ENCODE measurements at places on chromosomes 1 and 21.

DNA sequence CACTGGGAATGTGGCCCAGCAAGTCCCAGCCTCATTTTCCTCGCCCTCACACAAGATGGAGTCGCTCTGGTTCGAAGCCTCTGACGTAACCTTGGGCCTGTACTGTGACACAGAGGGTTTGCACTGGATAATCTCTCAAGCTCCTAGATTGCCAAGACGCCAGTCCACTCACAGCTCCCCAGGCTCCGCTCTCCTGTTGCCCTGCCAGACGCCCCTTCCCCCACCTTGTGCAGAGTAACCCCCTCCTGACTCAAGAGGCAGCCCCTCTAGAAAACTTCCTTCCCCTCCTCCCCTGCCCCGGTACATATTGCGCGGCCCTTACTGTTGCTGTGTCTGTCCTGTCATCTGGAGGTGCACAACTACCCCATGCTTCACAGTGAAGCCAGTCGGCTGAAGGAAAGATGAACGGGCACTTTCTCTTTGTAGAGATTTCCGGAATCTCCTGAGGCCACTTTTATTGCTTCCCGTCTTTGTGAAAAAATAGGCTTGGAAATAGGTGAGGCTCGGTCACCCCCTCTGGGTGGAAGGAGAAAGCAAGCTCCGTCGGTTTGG, 981 bp upstream of the KIAA1614 start:
- no peak for DNase-seq

DNA sequence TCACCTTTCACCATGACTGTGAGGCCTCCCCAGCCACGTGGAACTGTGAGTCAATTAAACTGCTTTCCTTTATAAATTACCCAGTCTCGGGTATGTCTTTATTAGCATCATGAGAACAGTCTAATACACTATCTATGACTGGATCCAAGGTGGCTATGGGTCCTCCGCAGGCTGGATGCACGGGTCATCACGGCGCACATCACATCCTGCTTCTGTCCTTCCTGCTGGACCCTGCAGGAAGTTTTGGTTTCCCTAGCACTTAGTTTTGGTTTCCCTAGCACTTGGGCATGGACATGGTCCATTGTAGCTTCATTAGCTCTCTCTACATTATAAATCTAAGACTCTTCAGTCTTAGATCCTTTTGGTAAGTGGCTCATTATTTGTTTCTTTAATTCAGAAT, 14.2 kb upstream of the PHC2 start:
- DNase-seq, result no peak

DNA sequence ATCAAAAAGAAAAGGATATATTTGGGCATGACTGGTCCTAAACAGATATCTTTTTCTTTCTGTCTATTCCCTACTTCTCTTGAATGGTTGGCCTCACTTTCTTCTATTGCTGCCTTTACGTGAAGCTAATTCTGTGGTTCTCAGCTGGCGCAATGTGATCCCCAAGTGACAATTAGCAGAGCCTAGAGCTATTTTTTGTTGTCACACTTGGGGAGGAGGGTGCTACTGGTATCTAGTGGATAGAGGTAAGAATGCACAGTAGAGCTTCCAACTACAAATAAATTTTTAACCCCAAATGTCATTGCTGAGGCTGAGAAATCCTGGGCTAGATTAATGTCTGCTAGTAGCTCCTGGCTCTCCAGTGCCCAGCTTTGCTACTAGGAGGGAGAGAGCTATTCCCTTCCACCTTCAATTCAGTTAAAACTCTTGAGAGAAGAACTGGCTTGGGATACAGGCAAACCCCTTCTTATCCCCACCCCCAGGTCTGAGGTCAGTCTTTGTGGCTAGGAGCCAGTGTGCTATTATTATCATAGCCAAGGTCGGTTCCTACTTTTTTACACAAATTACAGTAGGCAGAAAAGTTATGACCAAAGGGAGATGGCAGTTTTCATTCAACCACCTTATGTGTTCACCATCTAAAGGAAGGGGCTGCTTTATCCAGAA, 102.1 kb downstream of the SNX7 start:
- no peak for DNase-seq

DNA sequence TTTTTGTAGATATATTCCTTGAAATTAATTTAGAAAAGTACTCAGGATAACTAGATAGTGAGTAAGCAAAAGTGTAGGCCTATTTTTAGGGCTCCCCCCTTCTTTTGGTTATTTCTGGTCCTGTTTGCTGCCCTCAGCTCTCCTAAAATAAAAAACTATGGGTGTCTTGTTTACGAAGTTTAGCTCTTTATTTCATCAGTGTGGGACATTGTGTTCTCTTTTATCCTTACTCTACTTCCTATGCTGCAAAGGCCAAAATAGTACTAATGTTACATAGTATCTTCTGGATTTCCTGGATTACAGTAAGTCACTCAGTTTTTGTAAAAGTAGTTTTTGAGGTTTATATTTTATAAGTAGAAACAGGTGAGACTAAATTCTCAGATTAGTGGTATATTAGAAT, 15.4 kb downstream of the CEP350 start:
- DNase-seq, result no peak

DNA sequence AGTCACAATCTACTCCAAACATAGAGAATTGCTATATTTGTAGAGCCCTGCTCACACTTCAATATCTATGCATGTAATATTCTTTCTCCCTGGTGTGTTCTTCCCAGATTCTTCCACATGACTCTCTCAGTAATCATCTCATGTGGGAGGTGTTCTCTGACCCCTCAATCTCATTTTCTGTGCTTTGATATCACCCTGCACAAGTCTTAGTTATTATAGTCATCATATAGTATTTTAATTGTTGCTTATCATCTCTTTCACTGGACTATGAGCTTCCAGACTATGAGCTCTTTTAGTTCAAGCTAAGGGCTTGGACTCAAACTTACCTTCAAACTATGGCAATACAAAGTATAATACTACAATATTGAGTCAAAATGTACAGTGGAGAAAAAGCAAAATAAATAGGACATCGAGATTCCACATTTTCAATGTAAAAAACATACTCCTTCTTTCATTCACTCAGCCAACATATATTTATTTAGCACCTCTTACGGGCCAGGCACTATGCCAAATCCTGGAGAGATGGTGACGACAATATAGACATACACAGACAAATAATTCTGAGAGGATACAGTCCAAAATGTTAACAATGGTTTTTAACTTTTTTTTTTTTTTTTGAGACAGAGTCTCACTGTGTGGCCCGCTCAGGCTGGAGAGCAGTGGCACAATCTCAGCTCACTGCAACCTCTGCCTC, 12.7 kb downstream of the TESK2 start:
- no peak for DNase-seq

DNA sequence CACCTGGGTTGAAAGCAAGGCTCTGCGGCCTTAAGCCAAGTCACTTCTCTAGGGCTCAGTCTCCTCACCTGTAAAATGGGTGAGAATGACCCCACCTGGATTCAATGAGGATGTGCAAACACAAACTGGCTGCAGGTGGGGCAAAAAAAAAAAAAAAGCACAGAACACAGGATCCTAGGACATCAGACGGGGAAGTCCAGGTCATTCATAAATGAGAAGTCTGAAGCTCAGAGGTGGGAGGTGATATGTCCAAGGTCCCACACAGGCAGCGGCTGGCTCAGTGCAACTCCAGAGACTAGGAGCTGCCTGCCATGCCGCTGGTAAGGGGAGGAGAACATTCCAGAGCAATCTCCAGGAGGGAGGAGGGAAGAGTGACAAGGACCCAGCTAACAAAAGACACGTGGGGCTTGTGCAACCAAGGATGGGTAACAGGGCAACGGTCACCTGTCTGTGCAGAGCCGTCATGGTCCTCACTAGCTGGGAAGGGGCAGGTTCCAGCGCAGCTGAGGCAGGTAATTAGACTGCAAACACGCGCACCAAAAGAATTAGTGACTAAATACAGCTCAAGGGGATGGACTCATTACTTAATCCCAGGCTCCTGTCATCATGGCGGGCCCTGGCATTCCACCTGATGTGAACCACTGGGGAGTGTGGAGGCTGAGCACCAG, 19.5 kb downstream of the IFFO2 start:
- no peak for DNase-seq

DNA sequence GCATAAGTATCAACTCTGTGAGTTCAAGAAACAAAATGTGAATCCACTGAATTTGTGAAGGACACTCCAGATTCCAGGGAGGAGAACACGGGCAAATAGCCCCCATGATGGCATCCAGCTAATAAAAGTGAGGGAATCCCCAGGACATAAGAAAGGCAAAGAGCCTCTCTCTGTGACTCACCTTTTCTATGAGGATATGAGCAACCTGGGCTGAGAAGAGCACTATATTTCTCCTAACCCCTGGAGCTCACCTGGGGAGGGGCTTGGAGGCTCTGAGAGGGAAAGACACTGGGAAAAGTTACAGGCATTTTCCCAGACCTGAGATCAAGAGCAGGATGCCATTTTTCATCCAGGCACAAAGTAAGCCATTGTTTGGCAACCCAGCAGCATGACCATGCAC, 1298.8 kb downstream of the PLA2G4A start:
- no peak for DNase-seq

DNA sequence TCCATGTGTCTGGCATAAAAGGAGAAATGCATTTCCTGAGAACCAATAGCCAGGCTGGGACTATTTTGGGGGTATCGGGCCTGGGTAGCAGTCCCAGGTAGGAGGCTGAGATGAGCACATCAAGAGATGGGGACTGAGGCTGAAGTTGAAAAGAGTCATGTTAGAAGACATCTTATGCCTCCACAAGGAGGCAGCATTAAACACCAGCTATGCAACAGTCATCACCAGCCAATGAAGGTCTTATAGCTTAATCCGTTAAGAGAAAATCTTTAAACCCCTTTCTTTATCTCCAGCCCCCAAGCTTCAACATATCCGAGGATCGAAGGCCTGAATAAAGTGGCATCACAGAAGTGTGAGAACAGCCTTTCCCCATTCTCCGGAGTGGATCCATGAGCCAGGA, 640.7 kb upstream of the PTBP2 start:
- no peak for DNase-seq

- no peak for DNase-seq
Measured at GRCh38 chr1:99735852-99736251, 30.6 kb downstream of the FRRS1 start.

DNA sequence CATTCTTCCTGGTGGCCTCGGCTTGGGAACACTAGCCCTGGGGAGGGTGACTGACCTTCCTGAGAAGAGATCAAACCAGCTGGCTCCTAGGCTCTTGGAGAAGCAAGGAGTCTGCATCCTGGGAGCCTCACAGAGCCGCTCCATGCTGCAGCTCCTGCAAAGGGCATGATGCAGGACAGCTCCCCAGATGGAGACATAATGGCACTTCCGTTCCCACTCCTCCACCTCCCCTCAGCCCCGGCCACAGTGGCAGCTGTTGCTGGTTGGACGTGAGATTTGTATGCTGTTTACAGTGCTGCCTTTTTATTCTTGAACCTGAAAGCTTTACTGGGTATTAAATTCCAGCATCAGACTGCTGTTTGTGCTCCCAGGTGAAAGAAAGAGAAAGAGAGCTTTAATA, 83.7 kb upstream of the CTTNBP2NL start:
- DNase-seq, result no peak

- no peak for DNase-seq
Measured at GRCh38 chr1:57172040-57172439, 206.2 kb upstream of the C8B start.

DNA sequence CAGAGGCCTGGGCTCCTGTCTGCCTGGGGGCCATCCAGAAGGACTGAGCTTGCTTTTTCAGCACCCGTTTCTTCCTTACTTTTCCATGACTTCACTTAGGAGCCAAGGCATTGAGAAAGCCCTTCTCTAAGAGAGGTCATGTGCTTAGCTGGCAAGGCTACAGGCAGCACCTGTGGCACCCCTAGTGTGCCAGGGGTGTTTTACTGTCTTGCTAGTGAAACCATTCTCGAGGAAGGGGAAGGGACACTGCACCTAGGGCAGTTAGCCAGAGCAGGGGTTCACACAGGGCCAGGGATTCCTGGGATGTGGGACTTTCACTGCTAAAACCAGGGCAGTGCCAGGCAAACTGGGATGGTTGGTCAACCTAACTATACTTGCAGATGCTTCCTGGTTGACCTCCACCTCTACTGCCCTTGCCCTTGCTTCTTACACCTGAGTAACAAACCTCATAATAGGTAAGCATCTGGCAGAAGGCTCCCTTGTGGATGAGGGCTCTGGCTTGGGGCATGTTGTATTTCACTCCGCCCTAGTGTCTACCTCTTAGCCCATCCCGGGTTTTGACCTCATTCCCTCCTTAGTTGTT, 69.2 kb downstream of the NOS1AP start:
- DNase-seq, result no peak

All from prostate gland (tissue), 2 donors.